Activated T-cell treated with anti-CD3 and anti-CD28 coated beads for 4 hours (primary cell): ENCODE measurements at places on chromosomes 6 and 20.

- DNase-seq, result no peak
Measured at GRCh38 chr6:109050012-109050411, 44.6 kb downstream of the SESN1 start.

DNA sequence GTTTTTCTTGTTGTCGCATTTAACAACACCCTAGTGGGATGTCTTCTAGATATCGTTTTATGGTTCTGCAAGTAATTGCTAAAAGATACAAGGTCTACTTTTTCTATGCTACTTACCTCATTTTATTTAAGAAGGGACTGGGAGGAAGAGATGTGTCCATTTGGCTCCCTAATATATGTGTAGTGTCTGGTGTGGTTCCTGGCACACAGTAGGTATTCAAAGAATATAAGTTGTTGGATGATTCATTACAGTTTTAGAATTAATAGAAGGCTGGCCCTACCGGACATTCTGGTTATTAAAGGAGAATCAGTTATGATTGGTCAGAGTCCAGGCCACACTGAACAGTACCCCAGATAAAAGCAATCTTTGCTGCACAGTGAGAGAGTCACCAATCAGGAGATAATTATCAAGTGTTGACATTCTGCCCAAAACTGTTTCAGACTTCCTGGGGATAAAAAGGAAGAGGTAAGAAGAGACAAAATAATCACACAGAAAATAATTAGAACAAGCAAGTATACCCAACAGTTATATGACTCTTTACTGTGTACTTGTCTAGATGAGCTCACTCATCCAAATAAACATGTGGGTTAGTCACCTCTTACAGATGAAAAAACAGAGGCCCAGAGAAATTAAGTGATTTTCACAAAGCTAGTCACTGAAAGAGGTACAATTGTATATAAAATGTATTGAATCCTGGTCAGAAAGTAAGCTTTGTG is 7.0 kb downstream of the TMEM244 start:
- no peak for DNase-seq

DNA sequence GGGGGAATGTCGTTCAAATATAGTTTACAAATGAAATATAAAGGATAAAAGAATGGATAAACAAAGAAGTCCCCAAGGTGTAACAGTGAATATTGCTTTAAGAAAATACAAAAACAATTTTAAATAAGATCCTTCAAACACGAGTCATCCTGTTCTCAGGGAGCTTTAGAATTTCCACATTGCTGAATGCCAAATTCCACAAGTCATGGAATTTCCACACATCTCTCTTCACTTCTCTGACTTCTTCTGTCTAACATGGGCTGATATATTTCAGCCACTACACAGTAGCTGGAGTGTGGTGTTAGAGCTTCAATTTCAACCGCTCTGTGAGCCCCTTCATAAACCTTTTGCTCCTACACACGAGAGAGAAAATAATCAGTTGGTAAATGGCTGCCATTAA is 28.0 kb downstream of the IL22RA2 start:
- no peak for DNase-seq

DNA sequence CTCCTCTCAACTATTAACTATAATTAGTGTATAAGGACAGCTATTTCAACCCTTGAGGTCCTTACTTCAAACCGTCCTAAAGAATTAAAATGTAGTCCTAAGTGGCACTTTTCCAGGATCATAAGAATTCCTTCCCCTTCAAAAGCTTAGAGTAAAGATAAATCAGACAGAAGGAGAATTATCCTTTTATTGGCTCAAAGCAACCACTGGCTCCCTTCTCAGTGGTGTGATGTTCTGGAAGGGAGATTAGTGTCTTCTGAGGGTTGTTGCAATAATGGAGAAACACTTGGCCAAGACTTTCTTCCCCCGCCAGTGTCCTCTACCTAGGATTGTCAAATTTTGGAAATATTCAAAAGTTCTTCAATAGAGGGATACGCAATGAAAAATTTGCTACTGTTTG is 89.1 kb upstream of the PLEKHG1 start:
- DNase-seq, result no peak

GRCh38 chr6:130783416-130784107 is 43.6 kb upstream of the SMLR1 start:
- DNase-seq, result no peak

DNA sequence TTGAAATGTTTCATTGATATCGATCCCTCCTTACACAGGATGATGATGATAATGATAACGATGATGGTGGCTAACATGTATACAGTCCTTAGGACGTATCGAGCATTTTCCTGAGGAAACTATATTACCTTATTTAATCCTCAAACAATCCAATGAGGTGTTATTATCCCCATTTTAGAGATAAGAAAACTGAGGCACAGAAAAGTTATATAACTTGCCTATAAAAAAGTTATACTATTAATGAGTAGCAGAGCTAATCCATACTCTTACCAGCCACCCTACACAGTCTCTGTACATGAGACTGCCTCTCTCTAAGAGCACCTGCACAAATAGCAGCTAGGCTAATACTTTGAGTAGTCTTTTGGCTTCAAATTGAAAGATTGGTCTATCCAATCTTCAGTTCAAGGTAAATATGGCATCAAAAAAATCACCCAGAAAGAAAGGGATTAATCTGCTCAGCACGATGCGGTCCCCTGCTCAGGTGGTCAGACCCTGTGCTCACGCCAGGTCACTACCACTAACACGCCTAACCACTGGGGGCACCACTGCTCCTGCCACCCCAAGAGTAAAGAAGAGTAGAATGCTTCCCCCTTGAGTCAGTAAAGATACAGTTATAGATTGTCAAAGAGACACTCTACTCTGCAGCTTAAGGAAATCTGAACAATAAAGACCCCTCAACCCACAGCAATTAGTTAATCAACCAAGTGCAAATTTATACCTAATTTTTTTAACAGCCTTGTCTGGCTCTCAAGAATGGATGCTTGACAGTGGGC is 15.0 kb downstream of the GABBR1 start:
- no peak for DNase-seq

GRCh38 chr6:48027704-48028435 is 83.1 kb downstream of the PTCHD4 start:
- no peak for DNase-seq
